Activated T-helper 1 cell treated with anti-CD3 and anti-CD28 coated beads, Interleukin-2, amount 50 U/mL, for 16 hours (primary cell): ENCODE measurements at places on chromosomes 4 and X.

DNA sequence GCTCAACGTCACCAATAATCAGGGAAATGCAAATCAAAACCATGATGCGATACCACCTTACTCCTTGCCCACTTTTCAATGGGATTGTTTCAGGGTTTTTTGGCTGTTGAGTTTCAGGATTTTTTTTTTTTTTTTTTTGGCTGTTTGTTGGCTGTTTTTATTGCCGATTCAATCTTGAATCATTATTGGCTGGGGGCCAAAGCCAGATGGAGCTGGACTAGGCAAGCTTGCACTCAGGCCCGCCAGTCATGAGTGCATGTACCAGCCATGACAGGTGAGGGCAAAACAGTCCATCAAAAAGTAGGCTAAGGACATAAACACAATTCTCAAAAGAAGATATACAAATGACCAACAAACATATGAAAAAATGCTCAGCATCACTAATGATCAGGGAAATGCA is 13.3 kb downstream of the YIPF7 start:
- DNase-seq = no peak

DNA sequence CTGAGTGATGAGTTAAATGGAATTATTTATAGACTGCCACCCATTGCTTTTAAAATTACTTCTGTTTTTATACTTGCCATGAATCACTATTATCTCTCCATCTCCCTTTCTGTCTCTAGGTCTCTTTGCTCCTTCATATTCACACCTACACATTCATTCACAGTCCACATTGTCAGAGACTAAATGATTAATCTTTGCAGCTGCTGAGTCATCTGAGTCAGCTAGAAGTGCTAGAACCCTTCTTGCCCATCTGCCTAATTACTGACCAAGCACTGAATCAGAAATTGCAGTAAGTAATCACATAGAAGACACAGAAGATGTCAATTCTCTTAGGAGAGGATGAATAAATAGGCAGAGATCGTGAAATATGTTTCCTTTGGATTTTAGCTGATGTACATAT is 31.6 kb upstream of the RPS6KA6 start:
- no peak for DNase-seq

- no peak for DNase-seq
Measured at GRCh38 chrX:40996886-40997530, 88.2 kb upstream of the USP9X start.

GRCh38 chrX:29581223-29581622 is 634.1 kb upstream of the MAGEB2 start:
- DNase-seq = no peak

DNA sequence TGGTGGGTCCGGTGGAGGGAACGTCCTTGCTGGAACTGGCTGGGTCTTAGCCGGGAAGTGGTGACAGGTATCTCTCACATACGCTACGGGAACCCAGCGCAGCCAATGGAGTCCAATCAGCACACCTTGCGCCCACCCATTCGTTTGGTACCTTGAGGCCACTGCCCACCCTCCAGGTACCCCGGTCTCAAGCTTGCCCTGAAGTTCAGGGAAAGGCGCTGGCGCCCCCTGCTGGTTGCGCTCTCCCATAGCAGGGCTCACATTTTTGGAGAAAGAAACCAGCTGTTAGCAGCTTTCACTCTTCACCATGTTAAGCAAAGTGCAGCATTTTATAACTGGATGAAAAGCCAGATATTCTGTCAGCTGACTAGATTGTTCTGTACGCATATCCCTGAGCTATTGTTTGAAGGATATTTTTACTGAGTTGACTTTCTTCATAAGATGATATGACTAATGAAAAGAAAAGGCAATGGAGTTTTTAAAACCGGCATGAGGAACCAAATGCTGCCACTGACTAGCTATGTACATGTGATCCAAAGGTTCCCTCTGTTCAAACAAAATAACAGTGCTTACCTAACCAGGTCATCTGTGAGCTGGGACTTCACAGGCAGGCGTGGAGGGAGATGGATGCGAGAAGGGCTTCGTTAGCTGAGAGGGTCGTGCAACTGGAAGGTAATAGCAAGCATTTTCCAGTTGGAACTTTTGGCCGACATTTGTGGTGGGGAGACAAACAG is 43.7 kb downstream of the OTOP1 start:
- no peak for DNase-seq

GRCh38 chrX:71107762-71108360 is 1.3 kb upstream of the CXorf65 start:
- no peak for DNase-seq

GRCh38 chr4:17763416-17763815 is 18.0 kb downstream of the FAM184B start:
- no peak for DNase-seq

GRCh38 chr4:152997771-152998487 is 61.8 kb downstream of the FHDC1 start:
- DNase-seq = no peak

- DNase-seq = no peak
Measured at GRCh38 chr4:14168919-14169318, 541.4 kb upstream of the BOD1L1 start.

GRCh38 chr4:185625503-185625902 is 90.2 kb upstream of the PDLIM3 start:
- no peak for DNase-seq

DNA sequence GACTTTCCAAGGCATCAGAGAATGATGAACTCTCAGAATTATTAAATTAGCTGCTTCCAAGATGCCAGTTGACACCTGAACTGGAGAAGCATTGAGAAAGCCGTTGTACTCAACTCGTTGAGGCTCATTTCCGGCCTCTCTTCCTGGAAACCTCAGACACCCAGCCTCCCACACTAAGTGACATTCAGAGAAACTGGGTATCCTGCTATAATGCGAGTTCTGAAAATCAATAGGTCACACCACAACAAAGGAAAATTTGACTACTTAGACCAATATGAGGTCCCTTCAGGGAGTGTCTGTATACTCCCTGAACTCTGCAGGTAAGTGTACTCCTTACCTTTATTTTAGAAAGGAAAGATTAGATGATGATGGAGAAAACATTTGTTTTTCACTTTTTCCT is 51.2 kb downstream of the ENPEP start:
- no peak for DNase-seq

DNA sequence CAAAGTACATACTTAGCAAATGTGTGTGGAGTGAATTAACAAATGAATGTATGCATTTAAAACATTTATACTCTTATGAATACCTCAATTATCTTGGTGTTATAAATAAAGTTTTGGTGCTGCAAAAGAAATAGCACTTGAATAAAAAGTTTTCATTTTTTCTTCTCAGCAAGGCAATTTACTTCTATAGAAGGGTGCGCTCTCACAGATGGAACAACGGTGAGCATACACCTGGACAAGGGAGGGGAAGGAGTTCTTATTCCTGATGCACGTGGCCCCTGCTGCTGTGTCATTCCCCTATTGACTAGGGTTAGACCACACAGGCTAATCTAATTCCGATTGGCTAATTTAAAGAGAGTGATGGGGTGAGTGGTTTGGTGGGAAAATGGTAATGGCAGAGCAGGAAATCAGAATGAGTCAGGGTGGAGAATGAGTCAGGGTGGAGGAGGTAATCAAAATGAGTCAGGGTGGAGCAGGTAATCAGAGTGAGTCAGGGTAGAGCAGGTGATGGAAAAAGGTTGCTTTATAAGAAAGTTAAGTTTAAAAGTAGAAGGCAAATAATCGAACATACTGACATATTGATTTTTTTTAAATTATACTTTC is 28.2 kb upstream of the PGK1 start:
- no peak for DNase-seq

DNA sequence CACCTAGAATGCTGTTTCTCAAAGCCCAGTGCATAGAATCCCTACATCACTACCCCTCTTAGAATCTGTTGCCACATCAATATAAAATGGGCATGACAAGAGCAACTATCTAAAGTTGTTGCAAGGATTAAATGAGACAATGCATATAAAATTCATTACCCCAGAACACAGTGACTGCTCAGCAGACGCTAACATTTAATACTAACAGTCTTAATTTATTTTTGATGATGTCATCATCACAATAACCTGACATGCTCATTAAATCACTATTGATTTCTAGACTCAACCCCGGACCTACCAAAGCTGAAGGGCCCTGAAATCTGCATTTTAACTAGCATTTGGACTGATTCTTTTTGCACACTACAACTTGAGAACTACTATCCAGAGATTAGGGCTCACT is 3.9 kb downstream of the ARSJ start:
- DNase-seq = no peak

DNA sequence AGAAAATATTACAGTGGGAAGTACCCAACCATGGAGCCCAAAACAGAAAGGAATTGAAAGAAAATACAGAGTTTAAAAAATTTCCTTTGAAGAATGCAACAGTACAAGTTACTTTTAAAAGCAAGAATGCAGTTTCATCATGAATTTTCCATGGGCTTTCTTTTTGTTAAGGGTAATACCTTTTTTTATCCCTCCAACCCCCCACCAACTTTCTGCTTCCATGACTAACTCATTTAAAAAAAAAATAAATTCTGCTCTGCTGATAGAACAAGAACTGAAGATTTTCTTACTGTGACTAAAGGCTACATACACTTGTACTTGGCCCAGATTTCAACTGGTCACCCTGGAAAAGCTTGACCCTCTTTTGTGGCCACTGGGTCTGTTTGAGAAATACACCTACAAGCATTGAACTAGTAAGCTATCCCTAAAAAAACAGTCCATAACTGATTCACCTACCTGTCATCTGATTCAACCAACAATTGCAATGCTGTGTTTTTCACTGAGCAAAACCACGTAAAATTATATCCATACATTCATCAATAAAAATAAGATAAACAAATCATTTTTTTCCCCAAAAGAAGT is 214.2 kb downstream of the NSUN7 start:
- DNase-seq = no peak

DNA sequence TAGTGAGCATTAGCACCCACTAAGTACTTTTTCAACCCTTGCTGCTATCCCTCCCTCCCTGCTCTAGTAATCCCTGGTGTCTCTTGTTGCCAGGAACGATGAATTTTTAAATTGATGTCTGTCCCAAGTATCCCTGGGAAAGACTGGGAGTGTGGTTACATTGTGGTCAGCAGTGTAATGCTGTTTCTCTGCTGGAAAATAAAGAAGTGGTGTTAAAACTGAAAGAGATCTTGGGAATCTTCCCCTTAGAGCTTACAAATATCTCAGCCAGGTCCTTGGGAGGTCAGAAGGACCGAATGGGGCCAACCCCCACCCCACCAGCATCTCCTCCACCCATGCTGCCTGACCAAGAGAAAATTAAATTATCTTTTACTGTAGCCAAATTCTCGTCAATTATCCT is 174.5 kb upstream of the MXRA5 start:
- DNase-seq = no peak

DNA sequence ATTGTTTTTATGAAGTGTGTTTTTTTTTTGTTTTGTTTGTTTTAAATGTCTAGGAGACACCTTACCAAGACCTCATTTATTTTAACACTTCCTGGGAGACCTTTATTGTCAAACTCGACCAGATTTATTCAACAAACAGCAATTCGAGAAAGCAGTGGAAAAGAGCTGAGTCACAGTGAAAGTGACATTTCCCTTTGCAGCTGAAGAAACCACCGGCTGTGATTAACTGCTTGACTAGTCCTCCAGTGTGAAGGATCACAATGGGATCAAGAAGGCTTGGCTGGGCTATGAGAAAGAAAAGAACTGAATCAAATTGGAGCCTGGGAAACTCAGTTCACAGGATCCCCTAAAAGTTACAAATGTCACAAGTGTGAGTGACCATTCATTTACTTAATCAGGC is 11.9 kb upstream of the ADH7 start:
- DNase-seq = no peak

GRCh38 chr4:141301216-141301615 is 80.5 kb downstream of the ZNF330 start:
- no peak for DNase-seq

DNA sequence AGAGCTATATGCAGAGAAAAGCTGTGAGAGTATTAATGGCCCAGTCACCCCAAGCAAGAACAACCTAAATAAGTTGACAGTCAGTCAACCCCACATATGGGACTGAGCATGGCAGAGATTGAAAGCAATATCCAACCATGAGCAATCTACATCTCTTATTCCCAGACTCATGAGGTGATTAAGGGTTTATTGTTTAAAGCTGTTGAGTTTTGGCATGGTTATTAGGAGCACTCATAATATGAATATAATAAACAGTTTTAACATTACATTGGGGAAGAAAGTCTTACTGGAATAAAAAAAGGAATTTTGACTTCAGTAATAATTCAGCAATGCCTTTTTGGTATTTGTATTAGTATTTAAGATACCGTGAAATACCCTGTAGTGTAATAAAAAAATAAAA is 1627.4 kb downstream of the STIM2 start:
- DNase-seq = no peak

DNA sequence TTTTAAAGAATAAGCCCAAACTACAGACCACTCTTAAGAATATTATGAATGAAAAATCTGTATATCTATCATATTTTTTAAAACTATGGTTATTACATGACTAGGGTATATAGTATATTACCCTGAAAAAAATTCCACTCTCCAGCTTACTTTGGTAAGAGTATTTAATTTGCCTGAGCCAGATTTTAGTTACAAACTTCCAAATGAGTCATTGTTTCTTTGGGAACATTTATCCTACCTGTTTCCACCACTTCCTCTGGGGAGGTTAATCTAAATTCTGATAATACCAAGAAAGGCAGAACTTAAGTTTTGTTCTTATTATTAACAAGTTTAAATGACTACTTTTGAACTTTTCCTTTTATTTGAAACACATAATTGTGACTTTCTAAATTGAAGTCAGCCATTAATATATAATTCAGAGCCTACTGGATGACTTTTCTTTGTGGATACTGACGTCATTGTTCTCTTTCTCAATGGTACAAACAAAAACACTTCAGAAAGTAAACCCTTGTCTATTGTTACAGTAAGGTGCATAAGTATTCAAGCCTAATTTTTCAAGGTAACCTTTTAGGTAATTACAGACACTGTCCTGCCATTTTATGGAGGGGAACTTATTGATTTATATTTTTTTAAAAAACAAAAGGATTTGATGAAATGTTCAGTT is 135.6 kb upstream of the TLL1 start:
- DNase-seq = no peak

DNA sequence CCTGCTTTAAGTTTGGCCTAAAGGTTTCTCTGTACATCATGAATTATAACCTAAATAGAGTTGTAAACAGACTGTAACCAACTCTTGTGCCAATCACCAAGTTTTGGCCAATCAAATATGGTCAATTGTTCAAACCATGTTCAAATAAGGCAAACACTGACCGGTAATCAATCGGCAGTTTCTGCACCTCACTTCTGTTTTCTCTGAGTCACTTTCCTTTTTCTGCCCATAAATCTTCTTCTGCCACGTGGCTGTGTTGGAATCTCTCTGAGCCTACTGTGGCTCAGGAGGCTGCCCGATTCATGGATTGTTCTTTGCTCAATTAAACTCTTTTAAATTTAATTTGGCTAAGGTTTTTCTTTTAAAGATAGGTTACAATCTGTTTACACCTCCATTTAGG is 16.5 kb upstream of the ENPP6 start:
- no peak for DNase-seq

GRCh38 chrX:109739625-109740432 is 6.8 kb upstream of the ACSL4 start:
- DNase-seq = no peak

DNA sequence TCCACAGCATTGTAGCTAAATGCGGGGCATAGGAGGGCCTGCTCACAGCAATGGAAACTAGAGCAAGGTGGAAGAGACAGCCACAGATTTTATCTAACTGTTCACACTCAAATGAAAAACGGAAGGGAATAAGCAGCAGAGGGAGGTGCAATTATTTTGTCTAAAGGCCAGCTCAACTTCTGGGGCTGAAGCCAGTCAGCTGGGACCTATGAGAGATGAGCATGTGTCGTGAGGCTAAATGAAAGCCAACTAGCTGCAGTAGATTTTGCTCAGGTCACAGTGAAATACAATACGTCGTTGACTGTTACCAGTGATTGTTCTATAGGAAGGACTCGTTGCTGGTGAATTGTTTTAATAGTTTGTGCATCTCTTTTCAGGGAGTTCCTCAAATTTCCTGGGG is 26.4 kb upstream of the FGFBP2 start:
- no peak for DNase-seq
